ENCODE measurements at places on chromosomes 16 and 17.

DNA sequence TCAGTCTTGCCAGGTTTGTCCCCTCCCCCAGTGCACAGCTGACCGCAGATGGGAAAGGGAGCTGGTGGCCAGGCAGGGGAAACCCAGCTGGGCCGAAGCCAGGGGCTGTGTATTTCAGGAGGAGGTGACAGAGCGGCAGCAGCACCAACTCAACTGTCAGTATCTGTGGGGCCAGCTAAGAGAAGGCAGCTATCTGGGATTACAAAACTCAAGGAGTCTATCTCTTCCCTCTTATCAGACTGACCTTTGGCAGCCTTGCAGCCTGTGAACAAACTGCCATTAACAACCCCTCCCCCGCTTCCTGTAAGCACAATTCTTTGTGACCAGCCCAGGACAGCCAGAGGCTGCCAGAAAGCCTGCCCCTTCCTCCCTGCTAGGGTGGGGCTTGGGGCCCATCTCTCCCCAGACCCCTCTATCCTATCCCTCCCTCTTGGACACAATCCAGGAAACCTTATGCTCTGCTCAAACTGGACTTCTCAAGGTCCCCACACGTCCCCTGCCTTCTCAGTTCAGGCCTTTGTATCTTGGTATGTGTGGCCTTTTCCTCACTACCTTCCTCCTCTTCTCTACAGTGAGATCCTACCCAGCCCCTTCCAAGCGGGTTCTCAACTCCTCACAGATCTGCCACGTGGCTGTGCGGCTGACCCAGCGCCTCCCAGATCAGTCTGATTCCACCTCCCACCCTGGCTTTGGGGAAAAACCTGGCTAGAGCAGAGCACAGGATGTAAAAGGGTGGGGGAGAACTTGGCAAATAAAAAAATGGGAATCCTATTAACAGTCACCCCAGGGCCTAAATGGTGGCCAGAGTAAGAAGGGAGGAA, 10.5 kb downstream of the ST3GAL2 start:
- peak; percentile 98 for DNase-seq

- DNase-seq = no peak
These were observed 200.3 kb upstream of the MPHOSPH6 start for GRCh38 chr16:82370282-82370681.

GRCh38 chr17:77372444-77373298, 231.9 kb downstream of the SEC14L1 start:
- peak; percentile 92 for DNase-seq

DNA sequence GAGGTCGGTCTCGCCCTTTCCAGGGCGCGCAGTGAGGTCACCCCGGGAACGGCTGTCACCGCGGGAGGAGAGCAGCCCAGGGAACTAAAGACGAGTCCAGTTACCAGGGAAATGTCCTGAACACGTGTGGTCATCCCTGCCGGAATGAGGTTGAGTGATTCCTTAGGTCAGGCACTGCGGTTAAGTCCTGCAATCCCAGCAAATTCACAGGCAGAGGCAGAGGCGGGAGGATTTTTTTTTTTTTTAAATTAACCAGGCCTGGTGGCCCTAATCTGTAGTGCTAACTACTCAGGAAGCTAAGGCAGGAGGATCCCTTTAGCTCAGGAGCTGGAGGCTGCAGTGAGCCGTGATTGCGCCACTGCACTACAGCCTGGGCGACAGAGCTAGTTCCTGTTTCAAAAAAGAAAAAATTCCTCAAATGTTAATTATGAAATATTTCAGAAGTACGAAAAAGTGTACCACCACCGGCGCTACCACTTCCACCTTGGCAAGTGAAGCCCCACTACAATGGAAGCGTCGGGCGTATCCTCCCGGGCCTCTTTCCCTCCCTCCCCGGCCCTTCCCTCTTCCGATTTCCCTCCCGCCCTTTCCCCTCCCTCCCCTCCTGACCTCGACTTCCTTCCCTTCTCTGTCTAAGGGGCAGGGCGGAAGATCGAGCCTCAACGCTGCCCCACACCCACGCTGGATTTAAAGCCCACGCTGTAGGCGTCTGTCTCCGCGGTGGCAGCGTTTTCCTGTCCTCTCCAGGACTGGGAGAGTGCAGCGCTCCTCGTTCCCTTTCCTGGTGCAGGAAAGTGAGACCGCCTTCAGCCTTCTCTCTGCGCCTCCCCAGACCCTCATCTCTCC, 27.3 kb downstream of the SLFN11 start:
- peak; percentile 89 for DNase-seq

GRCh38 chr16:66695935-66696668, 441 bp downstream of the CMTM4 start:
- no peak for DNase-seq
